ENCODE measurements at places on chromosomes 2 and 18.

DNA sequence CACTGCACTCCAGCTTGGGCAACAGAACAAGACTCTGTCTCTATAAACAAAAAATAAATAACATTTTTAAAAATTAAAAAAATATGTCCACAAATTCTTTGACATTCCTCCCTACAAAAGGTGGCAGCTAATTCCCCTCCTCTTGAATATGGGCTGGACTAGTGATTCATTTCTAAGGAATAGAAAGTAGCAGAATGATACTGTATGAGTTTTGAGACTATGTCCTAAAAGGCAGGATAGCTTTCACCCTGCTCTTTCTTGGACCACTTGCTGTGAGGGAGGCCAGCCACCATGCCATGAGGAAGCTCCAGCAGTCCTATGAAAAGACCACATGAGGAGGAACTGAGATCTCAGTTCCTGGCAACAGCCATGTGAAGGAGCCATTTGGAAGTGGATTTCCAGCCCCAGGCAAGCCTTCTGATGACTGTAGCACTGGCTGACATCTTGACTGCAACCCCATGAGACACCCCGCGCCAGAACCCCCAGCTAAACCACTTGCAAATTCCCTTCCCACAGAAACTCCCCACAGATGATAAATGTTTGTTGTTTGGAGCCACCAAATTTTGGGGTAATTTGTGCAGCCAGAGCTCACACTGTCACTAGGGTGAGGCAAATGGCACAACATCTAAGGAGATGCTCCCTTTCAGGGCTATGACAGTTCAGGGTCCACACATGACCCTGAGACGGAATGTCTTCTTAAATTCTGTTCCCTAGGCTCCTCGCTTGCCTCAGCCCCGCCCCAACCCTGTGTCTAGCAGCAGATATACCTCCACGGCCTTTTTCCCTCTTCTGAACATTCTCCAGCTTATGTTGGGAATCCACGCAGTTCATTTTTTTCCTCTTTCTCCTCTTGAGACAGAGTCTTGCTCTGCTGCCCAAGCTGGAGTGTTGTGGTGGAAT, 17.1 kb upstream of the ATOH8 start:
- DNase-seq = no peak

- no peak for DNase-seq
These were observed 73.1 kb downstream of the RTN4 start for GRCh38 chr2:54977149-54977548.

GRCh38 chr2:241736111-241736510, 1.7 kb downstream of the D2HGDH start:
- no peak for DNase-seq

GRCh38 chr18:59697236-59697932, at the start of gene CCBE1:
Gene CCBE1, minus strand, starts transcription at chr18:59697423.
- peak; percentile 57 for DNase-seq

GRCh38 chr2:138901530-138901929, 121.3 kb upstream of the NXPH2 start:
- no peak for DNase-seq

- no peak for DNase-seq
These were observed 127.5 kb upstream of the CYP1B1 start for GRCh38 chr2:38203446-38203810.

GRCh38 chr2:195419033-195419432, 238.0 kb upstream of the SLC39A10 start:
- no peak for DNase-seq

DNA sequence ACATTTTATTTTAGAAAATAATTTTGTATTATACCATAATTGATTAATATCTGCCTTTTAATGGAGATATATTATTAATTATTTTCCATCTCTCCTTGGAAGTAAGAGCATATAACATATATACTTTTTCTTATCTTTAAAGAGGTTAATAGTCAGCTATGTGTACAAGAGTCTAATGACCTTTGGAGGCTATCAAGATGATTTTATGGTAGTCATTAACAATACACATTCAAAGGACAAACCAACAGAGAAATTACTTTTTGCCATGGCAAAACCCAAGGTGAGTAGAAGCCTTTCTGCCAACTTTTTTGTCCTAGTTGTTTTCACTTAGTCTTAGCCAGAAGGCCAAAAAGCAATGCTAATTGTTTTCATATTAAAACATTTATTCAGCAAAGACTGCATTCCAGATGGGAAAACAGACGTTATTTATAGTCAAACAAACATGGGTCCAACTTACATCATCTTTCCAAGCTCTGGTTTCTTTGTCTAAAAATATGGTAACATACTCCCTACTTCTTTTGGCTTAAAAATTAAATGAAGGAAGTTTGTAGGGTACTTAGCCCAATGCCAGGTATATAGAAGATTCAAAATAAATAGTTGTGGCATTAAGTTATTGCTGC, 9.6 kb upstream of the DYNC2LI1 start:
- DNase-seq = no peak

DNA sequence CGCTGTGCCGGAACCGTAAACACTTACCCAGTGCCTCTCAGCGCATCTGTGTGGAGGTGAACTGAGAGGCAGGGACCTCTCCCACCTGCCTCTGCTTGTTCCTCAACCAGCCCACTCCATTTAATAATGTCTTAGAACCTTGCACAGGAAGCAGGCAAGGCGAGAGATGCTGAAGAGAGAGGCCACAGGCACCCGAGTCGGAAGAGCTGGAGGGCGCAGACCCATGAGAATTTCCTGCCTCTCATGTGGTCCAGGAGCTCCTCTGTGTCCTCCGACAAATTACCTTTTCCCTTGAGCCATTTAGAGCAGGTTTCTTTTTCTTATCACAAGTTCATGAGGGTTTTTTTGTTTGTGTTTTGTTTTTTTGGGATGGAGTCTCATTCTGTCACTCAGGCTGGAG, 4.9 kb upstream of the RFX8 start:
- no peak for DNase-seq

GRCh38 chr18:42619771-42620170, 495.7 kb downstream of the RIT2 start:
- DNase-seq = no peak

Measured in activated CD4-positive, alpha-beta T cell treated with anti-CD3 and anti-CD28 coated beads, Interleukin-2, amount 50 U/mL, for 48 hours (primary cell).